Activated T-cell treated with anti-CD3 and anti-CD28 coated beads, Interleukin-2, amount 50 U/mL, for 72 hours (primary cell): ENCODE measurements at places on chromosomes 3 and 15. TPM values are rescaled to one million over a fixed set of nuclear protein-coding genes. Genes with fewer than 3 reads are reported as not detected.

DNA sequence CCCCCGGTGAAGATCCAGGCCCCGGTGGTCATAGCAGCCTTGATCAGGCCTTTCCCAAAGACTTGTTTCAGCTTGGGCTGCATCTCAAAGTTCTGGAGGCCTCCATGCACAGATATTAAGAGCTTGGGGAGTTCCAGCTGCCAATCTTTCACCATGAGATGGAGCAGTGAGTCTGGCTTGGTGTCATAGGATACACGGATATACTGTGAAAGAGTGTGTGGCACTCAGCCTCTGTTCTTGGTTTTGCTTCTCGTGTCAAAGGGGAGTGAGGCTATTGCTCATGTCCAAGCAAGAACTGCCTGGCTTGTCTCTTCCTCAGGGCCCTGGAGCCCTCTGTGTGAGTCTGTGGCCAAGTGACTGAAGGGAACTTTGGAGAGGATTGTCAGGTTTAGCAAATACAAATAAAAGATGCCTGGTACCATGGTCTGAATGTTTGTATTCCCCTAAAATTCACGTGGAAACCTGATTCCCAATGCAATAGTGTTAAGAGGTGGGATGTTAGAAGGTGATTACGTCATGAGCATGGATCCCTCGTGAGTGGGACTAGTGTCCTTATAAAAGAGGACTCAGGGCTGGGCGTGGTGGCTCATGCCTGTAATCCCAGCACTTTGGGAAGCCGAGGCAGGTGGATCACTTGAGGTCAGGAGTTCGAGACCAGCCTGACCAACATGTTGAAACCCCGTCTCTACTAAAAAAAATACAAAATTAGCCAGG, 33.5 kb downstream of the TRPM1 start:
- DNase-seq = no peak

- no peak for DNase-seq
These were observed 7.0 kb downstream of the MORF4L1 start for GRCh38 chr15:78879517-78880241.

DNA sequence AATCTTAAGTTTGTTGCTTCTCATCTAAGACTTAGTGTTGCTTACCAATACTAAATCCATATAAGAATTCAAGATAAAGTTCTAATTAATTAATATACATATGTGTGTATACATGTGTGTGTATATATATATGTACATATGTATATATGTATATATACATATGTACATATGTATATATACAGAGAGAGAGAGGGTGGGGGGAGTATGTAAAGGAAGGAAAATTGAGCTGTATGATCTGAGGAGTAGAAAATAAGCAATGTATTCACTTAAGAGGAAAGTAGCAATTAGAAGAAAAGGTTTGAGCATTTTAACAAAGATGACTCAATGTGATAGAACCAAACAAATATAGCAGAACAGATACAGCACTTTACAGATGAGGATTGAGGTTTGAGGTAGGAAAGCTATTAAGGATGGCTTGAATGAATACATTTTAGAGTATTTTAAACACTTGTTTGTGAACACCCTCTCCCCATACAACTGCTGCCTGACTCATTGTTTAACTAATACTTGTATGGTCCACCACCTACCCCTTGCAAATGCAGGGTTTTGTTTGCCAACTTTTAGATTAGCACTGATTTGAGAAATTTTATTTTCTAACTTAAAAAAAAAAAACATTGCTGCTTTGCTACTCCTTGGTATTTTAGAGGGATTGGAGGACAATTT, 681.1 kb upstream of the CADM2 start:
- DNase-seq = no peak

DNA sequence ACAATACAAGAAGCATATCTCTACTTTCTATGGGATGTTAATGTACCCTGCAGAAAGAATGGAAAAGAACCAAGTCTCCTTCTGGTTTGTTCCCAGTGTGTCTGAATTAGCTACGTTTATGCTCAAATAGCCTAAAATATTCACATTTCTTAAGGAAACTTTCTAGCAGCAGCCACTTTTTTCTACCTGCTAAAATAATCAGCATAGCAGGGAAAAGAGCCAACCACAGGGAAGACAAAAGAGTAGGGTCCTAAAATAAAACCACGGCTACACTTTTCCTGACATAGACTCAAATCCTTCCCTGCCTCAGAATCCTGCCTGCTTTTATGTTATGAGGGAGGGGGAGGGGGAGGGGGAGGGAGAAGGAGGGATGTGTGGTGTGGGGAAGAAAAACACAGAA, 136.7 kb downstream of the GBE1 start:
- no peak for DNase-seq

GRCh38 chr3:120689395-120689794, 7.4 kb upstream of the HGD start:
- no peak for DNase-seq

Gene CSPG5
- total RNA-seq = 0.30 TPM

Gene DVL3
- total RNA-seq = 45.9 TPM
